ENCODE measurements at places on chromosomes 7 and 10.
A peak's percentile ranks its signal among the peaks of the same experiment; 100 is the strongest.

DNA sequence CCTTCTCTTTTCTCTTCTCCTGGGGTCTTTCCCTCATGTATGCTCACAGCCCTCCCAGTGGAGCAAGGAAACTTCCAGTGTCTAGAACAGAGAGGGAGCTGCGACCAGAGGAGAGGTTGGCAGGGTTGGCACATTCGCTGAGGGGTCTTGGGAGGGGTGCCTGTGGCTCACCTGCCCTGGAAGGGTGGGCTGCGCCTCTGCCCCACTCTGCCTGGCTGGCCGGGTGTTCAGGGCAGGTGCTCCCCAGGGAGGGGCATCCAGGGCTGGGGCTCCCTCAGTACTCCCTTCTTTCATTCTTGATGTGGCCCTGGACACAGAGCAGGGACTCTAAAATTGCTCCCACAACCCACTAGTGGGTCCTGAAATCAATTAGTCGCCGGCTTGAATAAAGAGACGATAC is 16.9 kb downstream of the SHH start:
- no peak for DNase-seq

DNA sequence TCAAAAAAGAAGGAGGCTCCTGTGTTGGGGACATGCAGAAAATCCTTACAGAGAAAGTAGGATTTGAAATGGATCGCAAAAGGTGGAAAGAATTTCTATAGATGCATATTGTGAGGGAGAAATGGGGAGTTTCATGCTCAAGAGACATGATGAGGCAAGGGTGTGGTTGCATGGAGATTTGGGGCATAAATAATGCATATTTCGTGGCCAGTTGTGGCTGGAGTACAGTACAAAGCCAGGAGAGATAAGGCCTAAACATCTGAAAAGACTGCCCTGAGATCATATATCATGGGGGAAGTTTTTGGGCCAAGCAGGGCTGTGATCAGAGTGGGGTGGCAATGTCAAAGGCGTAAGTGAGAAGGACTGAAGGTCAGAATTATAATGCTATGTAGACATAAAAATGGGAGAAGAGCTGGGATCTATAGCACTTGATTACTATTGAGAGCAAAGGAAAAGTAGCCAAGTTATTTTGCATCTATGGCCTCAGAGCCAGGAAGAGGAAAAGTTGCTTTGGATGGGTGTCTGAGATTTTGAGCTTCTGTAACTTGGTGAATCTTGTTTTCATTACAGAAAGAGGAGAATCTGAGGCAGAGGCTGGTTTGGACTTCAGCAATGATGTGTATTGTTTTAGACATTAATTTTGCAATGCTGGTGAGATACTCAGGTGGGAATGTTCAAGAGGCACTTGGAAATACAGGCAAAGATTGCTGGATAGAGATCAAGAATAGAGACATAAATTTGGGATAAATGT is 166.6 kb downstream of the INHBA start:
- no peak for DNase-seq

DNA sequence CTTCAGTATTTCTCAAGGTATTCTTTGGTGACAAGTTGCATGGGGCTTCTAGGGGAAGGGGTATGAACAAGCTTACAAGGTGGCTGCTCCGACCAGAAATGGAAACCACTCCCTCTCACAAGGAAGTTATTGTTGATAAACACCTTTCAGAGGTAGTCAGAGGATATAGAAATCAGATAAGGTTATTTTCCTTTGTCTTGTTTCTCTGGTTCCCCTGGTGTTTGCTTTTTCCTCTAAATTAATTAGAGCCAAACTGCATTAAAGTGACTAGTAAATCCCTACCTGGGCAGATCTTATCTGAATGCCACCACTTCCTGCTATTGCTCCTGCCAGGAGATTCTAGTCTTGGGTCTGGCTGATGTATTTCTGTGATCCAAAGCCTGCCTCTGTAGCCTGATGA is 725.4 kb downstream of the INHBA start:
- DNase-seq = no peak

- peak; percentile 82 for DNase-seq
Observed at GRCh38 chr7:36986948-36987724, 262.8 kb upstream of the AOAH start.

DNA sequence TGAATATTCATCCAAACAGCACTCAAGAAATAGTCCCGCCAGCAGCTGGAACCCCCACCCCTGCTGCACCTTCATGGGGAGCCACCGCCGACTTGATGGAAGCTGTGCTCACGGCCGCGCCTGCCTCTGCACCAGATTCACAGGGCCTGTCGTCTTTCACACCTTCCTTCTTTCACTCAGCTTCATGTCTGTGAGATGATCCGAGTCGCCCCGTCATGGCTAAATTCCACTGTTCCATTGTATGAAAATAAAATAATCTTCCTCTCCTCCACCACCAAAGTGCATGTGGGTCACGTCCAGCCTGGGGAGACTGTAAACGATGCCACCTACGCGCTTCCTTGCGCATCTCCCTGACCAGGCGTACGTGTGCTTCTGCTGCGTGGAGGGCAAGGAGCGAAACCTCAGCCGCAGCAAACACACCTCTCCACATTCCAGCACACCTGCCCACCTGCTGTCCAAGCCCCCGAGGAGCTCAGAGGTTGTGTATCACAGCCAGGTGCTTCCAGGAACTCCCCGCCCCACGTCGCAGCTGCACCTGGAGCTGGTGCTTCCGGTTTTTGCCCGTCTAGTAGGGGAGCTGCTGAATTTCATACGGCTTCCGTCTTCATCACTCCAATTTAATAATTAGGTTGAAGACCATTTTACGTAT is 137.0 kb downstream of the PTPRN2 start:
- DNase-seq = no peak

GRCh38 chr7:112399501-112399900 is 50.8 kb upstream of the IFRD1 start:
- DNase-seq = no peak

- no peak for DNase-seq
Observed at GRCh38 chr10:100391163-100392002, 44.4 kb downstream of the SCD start.

DNA sequence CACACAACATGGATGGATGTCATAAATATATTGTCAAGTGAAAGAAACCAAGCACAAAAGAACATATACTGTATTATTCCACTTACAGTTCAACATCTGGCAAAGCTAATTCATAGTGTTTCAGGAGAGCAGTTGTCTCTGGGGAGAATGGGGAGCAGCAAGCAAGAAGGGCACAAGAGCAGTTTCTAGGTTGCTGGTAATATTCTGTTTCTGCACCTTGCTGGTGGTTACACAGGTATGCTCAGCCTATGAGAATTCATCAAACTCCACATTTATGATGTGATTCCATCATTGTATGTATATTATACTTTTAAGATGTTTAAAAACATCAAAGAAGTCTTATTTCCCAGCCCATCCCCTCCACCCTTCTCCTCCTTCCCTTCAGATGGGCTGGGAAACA is 18.1 kb upstream of the PALS2 start:
- DNase-seq = no peak

GRCh38 chr7:3028071-3028757 is 15.5 kb downstream of the CARD11 start:
- peak; percentile 79 for DNase-seq

- no peak for DNase-seq
Observed at GRCh38 chr10:52645187-52645758, 127.3 kb downstream of the MBL2 start.

- DNase-seq = no peak
Observed at GRCh38 chr7:121302214-121302745, 26.5 kb upstream of the WNT16 start.

DNA sequence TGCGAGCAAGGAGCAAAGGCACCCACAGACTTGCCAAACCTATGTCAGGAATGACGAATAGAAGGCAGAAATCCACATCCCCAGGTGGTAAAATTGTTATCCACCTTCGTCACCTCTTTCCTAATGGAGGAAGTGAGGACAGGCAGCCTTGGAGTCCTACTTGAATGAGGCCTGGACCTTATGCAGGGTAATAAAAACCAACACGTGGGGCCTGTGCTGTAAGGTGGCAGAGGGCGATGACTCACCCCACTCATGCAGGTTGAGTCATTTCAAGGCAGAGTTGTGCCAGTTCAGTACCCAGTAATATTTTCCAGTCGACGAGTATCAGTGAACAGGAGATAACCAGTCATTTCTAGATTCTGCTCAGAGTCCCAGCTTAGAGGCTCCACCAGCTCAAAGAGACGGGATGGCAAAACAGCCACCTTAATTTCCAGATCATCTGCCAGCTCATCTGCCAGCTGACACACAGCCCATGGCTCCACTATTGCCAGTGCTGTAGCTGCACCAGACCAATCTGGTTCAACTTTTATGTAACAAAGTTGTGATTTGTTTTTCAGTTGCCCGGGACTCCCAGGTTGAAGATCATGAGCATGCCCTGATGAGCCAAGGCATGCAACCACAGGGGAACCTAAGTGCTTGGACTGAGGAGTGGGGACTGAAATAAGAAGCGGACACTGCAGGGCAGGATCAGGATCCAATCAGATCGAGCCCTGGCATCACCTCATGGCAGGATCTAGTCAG is 176.2 kb upstream of the ITGB1 start:
- DNase-seq = peak; percentile 41

DNA sequence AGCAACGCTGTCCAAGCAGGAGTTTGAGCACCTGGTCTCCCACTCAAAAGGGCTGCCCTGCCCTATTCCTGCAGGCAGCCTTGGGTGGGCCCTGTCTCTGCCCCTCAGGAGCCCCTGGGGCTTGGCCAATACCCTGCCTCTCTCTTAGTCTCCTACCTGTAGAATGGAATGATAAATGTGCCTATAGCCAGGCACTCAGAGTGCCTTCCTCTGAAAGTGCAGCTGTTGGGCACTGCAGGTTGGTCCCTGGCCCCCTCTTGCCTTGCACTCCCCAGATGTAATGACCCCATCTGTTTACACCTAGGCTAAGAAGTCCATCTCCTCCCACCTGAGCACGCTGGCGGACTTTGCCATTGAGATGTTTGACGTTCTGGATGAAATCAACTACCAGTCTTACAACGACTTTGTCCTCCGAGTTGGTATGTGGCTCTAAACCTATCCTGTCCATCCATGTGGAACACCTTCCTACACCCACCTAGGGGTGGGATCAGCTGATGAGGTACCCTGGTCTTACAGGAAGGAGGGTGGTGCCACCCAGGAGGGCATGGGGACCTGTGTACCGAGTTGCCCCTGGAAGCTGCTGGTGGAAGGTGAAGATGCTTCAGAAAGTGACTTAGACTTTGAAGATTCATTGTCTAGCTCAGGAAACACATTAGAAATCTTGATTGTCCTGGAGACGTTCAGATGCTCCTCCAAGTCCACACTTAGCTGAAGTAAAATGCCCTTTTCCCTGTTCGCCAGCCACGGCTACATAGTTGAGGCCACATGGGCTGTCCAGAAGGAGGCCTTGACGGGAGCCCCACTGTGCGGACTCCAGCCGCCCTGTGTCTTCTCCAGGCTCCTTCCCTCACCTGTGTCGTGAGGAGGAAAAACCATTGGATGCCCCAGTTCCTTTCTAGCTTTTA is 134.1 kb downstream of the ADCY1 start:
- DNase-seq = no peak

GRCh38 chr7:157012113-157012547 is 1.7 kb upstream of the MNX1 start:
- no peak for DNase-seq

GRCh38 chr10:79171504-79171903 is 102.7 kb downstream of the ZMIZ1 start:
- no peak for DNase-seq

GRCh38 chr10:132539431-132539839 is 1.8 kb downstream of the INPP5A start:
- no peak for DNase-seq

DNA sequence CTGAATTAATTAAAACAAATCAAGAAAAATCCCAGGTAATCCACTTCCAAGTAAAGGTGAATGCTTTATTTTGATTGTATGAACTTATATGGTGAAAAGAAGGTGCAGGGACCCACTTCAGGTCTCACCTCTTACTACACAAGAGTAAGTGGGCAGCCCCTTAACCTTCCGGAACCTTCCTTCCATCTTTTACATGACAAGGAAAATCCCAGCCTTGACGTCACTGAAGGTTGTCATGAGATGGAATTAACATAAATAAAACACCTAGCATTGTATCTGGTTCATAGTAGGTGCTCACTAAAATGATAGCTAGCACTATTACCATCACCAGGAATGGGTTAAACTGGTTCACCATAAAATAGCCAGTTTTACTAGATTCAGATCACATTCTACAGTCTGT is 119.5 kb downstream of the ICA1 start:
- DNase-seq = no peak
